ENCODE measurements at places on chromosomes 16 and 17. TPM values are rescaled to one million over a fixed set of nuclear protein-coding genes. Genes with fewer than 3 reads are reported as not detected.
A peak's percentile ranks its signal among the peaks of the same experiment; 100 is the strongest.

CES5A gene
- total RNA-seq: 0.20 TPM

TMEM106A gene
- 6.4 TPM for total RNA-seq

DNA sequence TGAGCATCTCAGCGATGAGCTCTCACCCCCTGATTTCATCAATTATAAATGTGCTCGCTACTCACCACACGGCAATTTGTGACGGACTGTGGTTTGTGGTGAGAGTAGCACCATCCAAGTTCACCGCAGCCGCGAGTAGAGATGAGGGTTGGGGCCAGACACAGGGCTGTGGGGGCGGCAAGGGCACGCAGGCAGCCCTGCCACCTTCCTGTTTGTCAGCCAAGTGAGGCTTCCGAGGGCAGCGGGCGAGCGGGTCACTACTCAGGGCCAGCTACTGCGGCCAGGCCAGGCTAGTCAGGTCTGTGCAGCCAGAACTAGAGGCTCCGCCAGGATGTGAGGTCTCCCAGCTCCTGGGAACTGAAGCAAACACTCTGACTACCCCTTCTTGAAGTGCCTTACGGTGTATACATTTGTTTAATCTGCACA, 39.6 kb upstream of the MEOX1 start:
- no peak for DNase-seq

DNA sequence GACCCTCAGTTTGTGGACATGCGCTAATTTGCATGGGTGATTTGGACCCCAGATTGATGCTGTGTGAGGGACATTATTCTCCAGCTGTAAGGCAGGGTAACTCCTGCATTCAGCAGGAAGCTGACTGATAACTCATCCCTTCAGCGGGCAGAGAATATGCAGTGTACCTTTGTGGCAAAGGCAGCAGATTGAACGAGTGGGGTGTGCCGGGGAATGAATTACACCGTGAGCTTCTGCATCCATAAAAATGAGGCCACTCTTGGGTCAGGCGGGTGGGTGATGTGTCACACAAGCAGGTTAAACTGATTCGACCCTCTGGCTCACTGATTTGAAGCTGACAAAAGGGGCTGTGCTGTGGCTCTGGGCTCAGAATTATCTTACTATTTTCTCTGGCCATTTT, 128.9 kb upstream of the PMFBP1 start:
- no peak for DNase-seq

GRCh38 chr17:50289991-50290702, 15.9 kb downstream of the TMEM92 start:
- peak; percentile 86 for DNase-seq

GRCh38 chr16:28098959-28099945, 35.7 kb upstream of the GSG1L start:
- DNase-seq: no peak

GRCh38 chr17:21100636-21101035, 26.1 kb upstream of the DHRS7B start:
- DNase-seq: no peak

DNA sequence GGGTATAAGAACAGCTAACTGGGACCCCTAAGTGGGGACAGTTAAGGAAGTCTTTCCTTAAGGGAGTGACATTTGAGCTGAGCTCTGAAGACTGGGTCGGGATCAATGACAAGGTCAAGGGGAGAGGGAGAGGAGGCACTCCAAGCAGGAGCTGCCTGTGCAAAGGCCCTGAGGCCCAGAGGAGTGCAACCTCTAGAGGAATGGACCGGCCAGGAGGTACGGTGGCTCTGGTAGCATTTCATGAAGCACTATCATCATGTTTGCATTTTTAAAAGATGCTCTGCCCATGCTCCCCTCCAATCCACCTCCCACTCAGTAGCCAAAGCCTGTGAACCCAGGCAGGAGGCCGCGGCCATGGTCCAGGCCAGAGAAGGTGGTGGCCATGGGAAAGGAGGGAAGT, 27.4 kb downstream of the RBFOX3 start:
- DNase-seq: no peak

DNA sequence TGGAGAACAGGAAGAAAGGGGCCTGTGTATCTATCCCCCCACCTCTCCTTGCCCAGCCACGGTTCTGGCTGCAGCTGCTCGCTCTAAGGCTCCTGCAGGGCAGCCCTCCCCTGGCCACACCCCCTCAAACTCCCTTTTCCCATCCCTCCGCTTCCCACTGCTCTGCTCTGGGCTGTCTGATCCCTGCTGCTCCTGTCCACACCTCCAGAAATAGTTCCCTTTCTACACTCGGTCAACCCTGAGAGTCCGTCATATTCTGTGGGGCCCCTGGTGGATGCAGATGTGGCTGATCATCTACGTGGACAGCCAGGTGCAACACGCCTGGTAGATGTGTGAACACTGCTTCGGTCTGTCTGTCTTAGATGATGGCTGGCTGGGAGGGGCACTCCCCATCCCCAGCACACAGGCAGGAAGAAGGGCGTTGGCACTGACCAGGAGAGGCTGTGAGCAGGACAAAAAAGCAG, 19.3 kb upstream of the KRT19 start:
- no peak for DNase-seq

DNA sequence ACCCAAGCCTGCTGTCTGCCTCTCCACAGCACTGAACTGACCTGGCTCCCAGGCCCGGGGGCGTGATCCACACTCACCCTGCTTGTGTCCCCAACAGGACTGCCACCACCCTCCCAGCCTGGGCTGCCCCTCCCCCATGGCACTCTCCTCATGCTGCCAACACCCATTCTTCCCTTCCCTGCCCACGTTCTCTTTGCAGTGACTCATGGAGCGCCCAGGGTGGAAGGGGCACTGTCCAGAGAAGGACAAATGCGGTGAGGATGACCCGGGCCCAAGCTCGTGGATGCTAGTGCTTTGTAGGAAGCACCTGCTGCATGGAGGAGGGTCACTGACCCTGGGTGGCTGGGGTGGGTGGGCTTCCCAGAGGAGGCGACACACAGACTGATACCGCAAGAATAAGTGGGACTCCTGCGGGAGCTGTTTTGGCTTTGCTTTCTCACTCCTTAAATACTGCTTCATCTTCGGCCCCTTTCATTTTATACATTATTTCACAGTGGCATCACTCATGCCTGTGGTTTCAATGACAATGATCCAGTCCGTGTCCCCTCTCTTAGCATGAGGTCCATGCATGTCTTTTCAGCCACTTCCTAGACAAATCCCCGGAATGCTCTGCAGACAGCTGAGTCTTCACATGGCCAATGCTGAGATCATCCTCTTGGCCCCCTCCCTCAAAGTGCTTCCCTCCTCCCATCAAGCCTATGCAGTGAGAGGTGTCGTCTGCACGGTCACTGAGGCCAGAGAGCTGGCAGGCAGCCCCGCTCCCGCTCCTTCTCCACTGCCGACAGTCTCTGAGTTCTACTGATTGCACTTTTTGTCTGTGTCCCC, 17.6 kb downstream of the CDK5R1 start:
- DNase-seq: no peak

GRCh38 chr17:66426397-66427033, 124.1 kb downstream of the PRKCA start:
- DNase-seq: no peak

DNA sequence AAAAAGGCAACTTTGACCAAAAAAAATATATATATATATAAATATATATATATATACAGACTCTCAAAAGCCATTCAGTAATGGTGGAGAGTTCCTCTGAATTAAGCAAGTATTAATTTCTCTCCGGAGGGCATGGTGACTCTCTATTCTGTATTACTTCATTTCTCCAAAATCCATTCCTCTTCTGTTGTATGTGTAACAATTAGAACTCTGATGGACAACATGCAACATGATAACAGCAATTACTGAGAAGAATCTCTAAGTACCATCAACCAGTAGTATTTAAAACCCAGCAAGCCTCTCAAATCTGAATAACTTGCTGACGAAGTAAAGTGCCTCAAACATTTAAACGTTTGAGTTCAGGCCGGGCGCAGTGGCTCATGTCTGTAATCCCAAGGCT, 2.3 kb downstream of the GRB2 start:
- no peak for DNase-seq

DNA sequence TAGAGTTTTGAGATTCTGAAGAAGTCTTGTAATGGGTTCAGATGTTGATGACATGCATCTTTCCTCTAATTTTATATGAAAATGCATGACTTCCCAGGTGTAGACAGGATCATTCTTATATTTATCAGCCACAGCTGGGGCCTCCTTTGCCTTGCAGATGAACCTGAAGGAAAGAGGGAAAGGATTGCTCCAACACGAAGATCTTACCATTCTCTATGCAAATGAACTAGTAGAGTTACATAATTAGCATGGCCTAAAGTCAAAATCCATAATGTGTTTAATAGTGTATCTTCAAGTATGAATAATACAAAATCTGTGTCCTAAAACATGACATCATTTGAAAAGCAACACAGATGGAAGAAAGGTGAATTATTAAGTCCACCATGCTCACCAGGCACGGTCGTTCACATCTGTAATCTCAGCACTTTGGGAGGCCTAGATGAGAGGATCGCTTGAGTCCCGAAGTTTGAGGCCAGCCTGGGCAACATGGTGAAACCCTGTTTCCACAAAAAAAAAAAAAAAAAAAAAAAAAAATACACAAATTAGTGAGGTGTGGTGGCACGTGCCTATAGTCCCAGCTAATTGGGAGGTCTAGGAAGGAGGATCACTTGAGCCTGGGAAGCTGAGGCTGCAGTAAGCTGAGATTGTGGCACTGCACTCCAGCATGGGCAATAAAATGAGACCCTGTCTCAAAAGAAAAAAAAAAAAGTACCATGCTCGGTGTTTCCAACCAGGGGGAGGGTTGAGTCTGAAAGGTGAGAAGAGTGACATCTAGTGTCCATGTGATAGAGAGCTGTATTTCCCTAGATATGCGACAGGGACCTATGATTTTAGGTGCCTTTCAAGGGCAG, 6.3 kb downstream of the VWA3A start:
- no peak for DNase-seq

GRCh38 chr17:17892009-17892408, 55.2 kb upstream of the SREBF1 start:
- no peak for DNase-seq

- DNase-seq: no peak
Observed at GRCh38 chr16:69916462-69916861, 34.7 kb upstream of the CLEC18A start.

DNA sequence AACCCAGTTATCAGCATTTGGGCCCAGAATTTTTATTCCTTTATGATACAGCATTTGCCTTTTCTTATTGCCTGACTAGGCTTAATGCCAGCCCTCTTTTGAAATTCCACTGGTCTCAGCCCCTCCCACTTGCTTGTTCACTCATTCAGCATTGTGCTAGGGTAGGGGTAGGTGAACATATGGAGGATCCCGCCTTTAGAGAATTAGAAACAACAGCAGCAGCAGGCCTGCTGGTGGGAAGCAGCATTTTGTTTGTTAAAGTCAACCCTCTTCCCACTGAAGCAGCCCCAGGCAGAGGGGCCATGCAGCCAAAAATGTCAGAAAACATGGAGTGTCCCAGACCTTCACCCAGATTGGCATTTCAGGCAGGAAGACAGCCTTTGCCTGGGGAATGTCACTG, 1355.2 kb downstream of the CDH8 start:
- DNase-seq: no peak

DNA sequence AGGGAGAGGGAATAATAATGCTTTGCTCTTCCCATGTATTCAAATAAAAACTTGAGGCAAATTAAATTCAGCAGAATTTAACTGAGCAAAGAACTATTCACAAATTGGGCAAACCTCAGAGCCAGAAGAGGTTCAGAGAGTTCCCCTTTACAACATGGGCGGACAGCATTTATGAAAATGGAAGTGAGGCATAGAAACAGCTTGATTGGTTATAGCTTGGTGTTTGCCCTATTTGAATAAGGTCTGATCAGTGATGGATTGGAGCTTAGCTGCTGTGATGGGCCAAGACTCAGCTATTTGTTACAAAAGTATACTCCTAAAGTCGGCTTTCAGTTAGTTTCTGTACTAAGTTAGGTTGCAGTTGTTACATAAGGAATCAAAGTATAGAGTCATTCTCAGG, 63.0 kb downstream of the TMEM100 start:
- DNase-seq: no peak

DNA sequence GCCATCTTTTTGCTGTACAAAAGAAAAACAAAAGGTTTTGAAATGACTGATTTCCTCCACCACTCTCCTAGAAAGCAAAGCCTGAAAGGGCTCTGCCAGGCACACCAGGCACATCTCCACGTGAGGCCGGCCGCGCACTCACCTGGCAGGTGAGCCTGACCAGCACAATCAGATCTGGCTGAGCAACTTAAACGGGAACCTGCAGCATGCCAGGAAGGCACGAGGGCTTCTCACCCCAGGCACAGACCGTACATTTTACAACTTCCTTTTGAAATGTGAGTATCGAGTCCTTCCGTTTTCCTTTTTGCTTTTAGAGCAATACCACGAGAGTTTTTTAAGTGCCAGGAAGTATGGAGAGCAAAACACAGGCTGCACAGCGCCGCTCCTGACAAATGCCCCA, 22.5 kb downstream of the SLC38A10 start:
- DNase-seq: no peak

DNA sequence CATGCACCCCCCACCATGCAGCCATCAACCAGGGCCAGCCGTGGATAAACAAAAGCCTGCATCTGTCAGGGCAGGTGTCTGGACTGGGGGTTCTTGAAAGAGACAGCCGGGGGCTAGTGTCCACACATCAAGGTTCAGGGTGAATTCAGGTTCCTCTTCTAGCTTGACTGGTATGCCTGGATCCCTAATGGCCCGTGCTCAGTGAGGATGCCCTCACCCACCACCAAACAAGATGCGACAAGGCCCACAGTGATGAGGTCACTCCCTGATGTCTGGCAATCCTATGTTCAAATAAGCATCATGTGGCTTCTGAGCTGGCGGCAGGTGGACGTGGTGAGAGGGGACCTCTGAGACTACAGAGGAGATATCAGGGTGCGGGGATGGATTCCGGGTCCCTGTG, 64.6 kb downstream of the GOSR1 start:
- no peak for DNase-seq

All from right cardiac atrium (tissue), 5 donors.